ENCODE measurements at places on chromosomes 4 and X. TPM values are rescaled to one million over a fixed set of nuclear protein-coding genes. Genes with fewer than 3 reads are reported as not detected.

TLR10 gene
- total RNA-seq = not detected

GRCh38 chr4:41424522-41424921 is 113.4 kb upstream of the LIMCH1 start:
- DNase-seq = no peak
- no peak overlapping the region for H3K27ac ChIP-seq
- no peaks in the 10 kb centered on the region for H3K27me3 ChIP-seq
- no peaks in the 10 kb centered on the region for H3K36me3 ChIP-seq

DNA sequence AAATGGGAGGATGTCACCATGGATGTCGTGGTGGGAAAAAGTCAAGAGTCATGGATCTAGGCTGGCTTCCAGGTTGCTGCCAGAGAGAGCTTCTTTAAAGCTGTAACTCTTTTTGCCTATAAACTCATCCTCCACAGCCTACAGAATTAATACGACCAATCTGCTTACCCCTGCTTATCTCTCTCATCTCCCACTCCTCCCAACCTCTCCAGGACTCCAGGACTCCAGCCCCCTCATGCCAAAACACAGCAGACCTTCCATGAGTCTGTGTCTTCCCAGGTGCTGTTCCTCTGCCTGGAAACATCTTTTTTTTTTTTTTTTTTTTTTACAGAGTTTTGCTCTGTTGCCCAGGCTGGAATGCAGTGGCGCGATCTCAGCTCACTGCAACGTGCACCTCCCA is 15.3 kb upstream of the SLC10A4 start:
- H3K4me3 ChIP-seq = no peak overlapping the region
- H3K27ac ChIP-seq = no peak overlapping the region
- DNase-seq = no peak
- no peaks in the 10 kb centered on the region for H3K27me3 ChIP-seq

SLC9B1 gene
- total RNA-seq = 2.5 TPM

- H3K27me3 ChIP-seq = no peaks in the 10 kb centered on the region
- no peak overlapping the region for H3K4me3 ChIP-seq
- no peak for DNase-seq
- no peaks in the 10 kb centered on the region for H3K36me3 ChIP-seq
- no peak overlapping the region for H3K27ac ChIP-seq
Observed at GRCh38 chrX:115339441-115340025, 50.0 kb downstream of the LUZP4 start.

GRCh38 chr4:146488495-146489174 is 33.1 kb downstream of the SLC10A7 start:
- H3K36me3 ChIP-seq = no peaks in the 10 kb centered on the region
- no peak for DNase-seq
- no peaks in the 10 kb centered on the region for H3K27me3 ChIP-seq
- no peaks in the 10 kb centered on the region for H3K4me1 ChIP-seq

NAT8L gene
- total RNA-seq = 0.27 TPM

- H3K27ac ChIP-seq = no peak overlapping the region
- no peaks in the 10 kb centered on the region for H3K27me3 ChIP-seq
- H3K4me3 ChIP-seq = no peak overlapping the region
- no peaks in the 10 kb centered on the region for H3K36me3 ChIP-seq
Observed at GRCh38 chr4:125319311-125319710, 4.6 kb downstream of the FAT4 start.

DNA sequence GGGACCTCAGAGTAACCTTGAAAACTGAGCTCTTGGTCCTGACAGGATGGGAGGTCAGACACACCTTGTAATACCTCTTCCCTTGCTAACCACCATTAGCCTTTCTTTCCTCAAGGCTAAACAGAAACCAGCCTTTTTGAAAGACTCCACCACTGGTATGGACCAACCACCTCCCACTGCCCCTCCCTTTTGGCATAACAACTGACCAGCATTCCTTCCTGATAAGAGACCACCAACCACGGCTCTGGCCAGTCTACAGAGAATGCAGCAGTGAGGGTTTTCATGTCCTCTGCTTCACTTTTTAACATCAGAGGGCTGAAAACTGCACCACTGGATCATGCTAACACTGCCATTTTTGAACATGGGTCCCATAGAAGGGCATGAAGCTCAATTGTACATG is 100.2 kb upstream of the MID1IP1 start:
- H3K4me1 ChIP-seq = no peaks in the 10 kb centered on the region
- no peaks in the 10 kb centered on the region for H3K36me3 ChIP-seq
- H3K27ac ChIP-seq = no peak overlapping the region
- DNase-seq = no peak

TRPC5OS gene
- total RNA-seq = not detected

ZXDB gene
- total RNA-seq = 14.7 TPM

INTS6L gene
- 14.4 TPM for total RNA-seq

GRCh38 chrX:6708041-6708440 is 173.1 kb upstream of the VCX3A start:
- H3K4me3 ChIP-seq = no peak overlapping the region
- DNase-seq = no peak
- H3K27ac ChIP-seq = no peak overlapping the region
- H3K36me3 ChIP-seq = no peaks in the 10 kb centered on the region

SPANXN4 gene
- total RNA-seq = not detected

GRCh38 chr4:102598762-102599374 is 97.7 kb downstream of the NFKB1 start:
- DNase-seq = no peak
- H3K4me1 ChIP-seq = no peaks in the 10 kb centered on the region
- no peaks in the 10 kb centered on the region for H3K27me3 ChIP-seq
- H3K27ac ChIP-seq = peak overlapping the region; percentile 26
- H3K36me3 ChIP-seq = no peaks in the 10 kb centered on the region

DNA sequence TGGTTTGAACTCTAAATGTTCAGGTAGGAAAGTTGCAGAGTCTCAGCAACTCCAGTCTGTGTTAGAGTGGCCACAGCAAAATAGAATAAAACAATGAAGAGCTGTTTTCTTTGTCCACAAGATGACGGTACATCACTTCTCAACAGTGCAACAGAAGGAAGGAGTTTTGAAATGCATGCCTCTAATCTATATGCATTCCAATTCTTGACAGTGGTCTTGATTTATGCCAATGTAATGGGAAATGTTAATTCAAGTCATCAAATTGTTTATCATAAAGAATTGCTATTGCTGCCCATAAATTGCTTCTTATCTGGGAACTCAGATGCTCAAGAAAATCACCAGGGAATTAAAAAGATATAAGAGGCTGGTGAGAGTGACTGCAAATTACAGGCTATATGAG is 195.5 kb upstream of the PRPS2 start:
- H3K27ac ChIP-seq = no peak overlapping the region
- no peaks in the 10 kb centered on the region for H3K4me1 ChIP-seq
- no peak for DNase-seq
- H3K36me3 ChIP-seq = no peaks in the 10 kb centered on the region
- H3K27me3 ChIP-seq = no peaks in the 10 kb centered on the region

DNA sequence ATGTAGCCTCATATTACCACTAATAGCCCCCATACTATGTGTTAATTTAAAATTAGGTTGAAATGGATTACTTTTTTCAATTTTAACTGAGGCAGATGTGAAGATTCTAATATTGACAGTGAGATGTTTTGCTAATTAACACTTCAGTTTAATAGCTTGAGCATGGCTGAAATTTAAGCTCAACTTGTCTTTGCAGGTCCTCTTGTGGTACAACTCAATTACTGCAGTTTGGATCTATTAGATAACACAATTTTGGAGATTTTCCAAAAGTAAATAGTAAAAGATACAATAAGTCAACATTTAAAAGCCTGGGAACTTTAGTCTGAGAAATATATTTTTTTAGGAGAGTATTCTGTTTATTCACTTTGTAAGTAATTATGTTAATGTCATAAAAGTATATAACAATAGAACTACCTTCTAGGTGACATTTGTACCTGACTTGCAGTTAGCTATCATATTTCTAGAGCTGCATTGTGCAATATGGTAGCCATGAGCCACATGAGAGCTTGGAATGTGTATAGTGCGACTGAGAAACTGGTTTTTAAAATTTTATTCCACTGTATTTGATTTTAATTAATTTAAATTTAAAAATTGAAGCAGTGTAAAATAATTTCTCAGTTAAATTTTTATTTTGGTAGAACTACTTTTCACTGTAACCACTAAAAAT is 73.1 kb upstream of the FMR1 start:
- H3K4me3 ChIP-seq = no peak overlapping the region
- no peak for DNase-seq
- H3K36me3 ChIP-seq = no peaks in the 10 kb centered on the region
- no peak overlapping the region for H3K27ac ChIP-seq

FAM149A gene
- 18.5 TPM for total RNA-seq
